ENCODE measurements at places on chromosomes 2 and 18.
A peak's percentile ranks its signal among the peaks of the same experiment; 100 is the strongest.

- DNase-seq: no peak
Measured at GRCh38 chr18:40371673-40372072, 1583.4 kb upstream of the PIK3C3 start.

GRCh38 chr2:217919204-217919603, 83.6 kb downstream of the TNS1 start:
- no peak for DNase-seq

DNA sequence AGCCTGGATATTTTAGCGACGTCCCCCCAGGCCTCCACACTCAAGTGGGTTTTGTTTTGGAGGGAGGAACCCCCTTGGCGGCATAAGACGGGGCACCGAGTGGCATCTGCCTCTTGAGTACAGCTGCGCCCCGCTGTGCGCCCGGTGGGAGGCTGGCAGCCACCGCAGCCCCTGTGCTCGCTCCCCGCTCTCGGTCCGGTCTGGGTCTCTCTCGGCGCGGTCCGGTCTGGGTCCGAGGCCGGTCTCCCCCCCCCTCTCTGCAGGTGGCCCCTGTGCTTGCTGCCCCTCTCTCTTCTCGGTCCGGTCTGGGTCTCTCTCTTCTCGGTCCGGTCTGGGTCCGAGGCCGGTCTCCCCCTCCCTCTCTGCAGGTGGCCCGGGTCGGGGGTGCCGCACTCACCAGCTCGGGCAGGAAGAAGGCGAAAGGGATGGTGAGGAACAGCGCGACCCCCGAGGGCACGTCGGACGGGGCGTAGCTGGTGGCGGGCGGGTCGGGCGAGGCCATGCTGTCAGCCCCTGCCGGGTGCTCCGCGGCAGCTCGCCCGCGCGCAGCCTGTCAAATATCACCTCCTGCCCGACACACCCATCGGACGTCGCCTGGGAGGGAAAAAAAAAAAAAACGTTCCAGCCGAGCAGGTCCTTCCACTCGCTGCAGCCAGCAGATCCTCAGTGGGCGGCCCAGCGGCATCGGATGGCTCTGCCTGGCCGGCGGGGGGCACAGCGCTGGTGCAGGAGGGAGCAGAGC, at the start of gene MALL:
Gene MALL, minus strand, starts transcription at position 532 of the 742 bp plus-strand sequence. Its CDS starts 30 bp downstream, at position 502.
- DNase-seq: no peak

DNA sequence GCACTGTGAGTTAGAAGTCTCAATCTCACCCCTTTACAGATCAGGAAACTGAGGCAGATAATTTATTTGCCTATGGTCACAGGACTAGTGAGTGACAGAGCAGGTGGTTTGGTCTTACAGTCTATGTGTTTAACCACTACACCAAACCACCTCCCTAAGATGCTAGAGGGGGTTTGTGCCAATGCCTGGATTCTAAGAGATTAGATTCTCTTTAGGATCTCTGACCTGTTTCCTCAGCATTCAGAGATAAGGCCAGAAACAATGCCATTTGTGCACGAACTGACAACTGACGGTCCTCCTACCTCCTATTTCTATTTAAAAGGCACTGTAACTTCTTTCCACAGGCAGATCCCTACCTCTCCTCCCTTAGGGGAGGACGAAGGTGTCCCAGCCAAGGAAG, 2.3 kb upstream of the SLC20A1 start:
- no peak for DNase-seq

- DNase-seq: peak; percentile 22
Measured at GRCh38 chr2:3432067-3432466, 52.6 kb downstream of the TRAPPC12 start.

All from MV-4-11 (cell line).